Ascending aorta (tissue), 2 donors: ENCODE measurements at places on chromosomes 2 and 18.

- no peaks in the 10 kb centered on the region for H3K27me3 ChIP-seq
- H3K4me3 ChIP-seq, result no peak overlapping the region
- H3K4me1 ChIP-seq, result peaks cover 10% of the 10 kb centered on the region
- DNase-seq, result no peak
- H3K27ac ChIP-seq, result no peak overlapping the region
These were observed 477.6 kb downstream of the PARD3B start for GRCh38 chr2:205022841-205023240.

DNA sequence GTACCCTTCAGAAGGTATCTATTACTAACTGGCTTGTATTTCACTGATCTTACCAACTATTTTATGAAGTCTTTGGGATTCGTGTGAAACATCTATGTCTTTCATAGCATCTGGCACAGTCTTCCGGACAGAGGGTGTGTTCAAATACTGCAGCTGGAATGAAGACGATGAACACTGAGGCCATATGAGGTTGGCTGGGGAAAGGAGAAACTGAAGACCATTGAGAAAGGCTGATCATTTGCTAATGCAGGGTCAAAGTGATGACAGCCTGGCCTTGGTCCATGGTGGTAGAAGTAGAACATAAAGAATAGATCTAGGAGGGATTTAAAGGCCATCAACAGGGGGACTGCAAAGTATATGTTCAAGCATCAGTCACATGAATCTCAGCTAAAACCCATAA lies 132.7 kb downstream of the CCBE1 start:
- H3K27me3 ChIP-seq, result no peaks in the 10 kb centered on the region
- no peak for DNase-seq
- H3K4me3 ChIP-seq, result no peak overlapping the region
- no peaks in the 10 kb centered on the region for H3K4me1 ChIP-seq
- no peak overlapping the region for H3K27ac ChIP-seq

DNA sequence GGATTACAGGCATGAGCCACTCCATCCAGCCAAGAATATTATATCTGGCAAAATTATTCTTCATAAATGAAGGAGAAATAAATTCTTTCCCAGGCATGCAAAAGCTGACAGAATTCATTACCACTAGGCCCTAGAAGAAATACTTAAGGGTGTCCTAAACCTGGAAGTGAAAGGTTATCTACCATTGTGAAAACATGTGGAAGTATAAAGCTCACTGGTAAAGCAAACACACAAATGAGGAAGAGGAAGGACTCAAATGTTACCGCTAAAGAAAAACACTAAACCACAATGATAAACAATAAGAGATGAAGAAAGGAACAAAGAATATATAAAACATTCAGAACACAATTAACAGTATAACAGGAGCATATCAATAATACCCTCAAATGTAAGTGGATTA lies 171.8 kb downstream of the CAMKMT start:
- no peak overlapping the region for H3K27ac ChIP-seq
- no peak overlapping the region for H3K4me3 ChIP-seq
- H3K36me3 ChIP-seq, result no peaks in the 10 kb centered on the region
- no peaks in the 10 kb centered on the region for H3K4me1 ChIP-seq

DNA sequence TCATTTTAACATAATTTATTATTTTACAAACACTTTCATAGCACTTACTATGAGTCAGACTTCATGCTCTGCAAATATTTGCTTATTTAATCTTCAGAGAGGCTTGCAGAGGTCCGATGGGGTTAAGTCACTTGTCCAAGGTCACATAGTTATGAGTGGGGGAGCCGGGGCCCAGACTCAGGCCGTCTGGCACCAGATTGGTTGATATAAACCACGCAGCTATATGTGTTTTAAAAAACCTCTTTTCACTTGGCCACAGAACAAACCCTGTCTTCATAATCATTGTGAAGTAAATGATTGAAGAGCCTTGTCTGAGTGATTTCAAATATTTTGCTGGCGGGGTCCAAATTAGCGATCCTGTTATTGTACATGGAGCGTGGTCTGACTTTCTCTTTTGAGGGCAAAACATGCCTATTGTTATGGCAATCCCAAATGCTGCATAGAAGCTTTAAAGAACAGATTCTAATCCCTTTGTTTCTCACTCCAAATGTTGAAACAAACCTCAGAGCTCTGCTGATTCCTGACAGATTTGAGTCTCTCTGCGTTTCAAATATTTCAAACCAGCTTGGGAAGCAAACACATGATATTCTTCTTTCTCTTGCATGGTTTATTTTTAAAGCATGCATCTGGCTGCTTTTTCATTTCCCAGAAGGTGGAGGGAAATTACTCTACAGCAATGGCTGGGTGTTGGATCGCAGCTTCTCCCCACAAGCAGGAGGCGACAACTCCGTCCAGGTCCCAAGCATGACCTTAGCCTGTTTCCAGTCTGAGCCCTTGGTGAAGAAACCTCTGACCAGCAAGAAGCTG lies 142.4 kb downstream of the DDX1 start:
- H3K27me3 ChIP-seq, result no peaks in the 10 kb centered on the region
- peaks cover 30% of the 10 kb centered on the region for H3K4me1 ChIP-seq
- H3K36me3 ChIP-seq, result no peaks in the 10 kb centered on the region
- no peak for DNase-seq
- H3K4me3 ChIP-seq, result peak overlapping the region; percentile 40
- peak overlapping the region; percentile 6 for H3K27ac ChIP-seq

DNA sequence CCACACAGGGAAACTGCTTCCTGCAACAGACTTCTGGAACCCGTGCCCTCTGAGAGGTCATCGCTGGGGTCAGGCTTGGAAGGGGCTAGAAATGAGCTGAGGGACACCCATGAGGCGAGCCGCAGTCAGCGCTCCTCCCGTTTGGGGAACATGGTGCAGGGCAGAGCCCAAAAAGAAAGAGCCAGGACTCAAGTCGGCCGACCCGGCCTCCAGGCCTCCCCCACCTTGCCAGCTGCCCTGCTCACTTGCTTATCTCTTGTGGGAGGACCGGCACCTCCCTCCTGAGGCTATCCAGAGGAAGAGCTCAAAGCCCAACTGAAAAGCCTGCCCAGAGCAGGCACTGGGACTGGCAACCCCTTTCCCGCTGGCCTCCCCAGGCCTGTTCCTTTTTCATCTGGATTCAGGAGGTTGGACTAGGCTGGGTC lies 43.6 kb downstream of the SCTR start:
- H3K27me3 ChIP-seq, result no peaks in the 10 kb centered on the region
- peaks cover 33% of the 10 kb centered on the region for H3K4me1 ChIP-seq
- no peak overlapping the region for H3K27ac ChIP-seq
- DNase-seq, result peak; percentile 54

- peak within 1 kb of the TSS; percentile 94 for H3K27ac ChIP-seq
- no peaks in the 10 kb centered on the region for H3K27me3 ChIP-seq
- H3K4me1 ChIP-seq, result peaks cover 31% of the 10 kb centered on the region
- peak; percentile 100 for DNase-seq
These were observed at the start of gene WBP1 for GRCh38 chr2:74458132-74458937. Gene WBP1, plus strand, starts transcription at chr2:74458438. Its CDS starts 165 bp downstream, at chr2:74458603.

- no peaks in the 10 kb centered on the region for H3K27me3 ChIP-seq
- no peak for DNase-seq
- H3K36me3 ChIP-seq, result no peaks in the 10 kb centered on the region
- H3K4me3 ChIP-seq, result no peak overlapping the region
- no peaks in the 10 kb centered on the region for H3K4me1 ChIP-seq
These were observed 14.3 kb downstream of the SPTBN1 start for GRCh38 chr2:54470266-54470938.

GRCh38 chr2:25129901-25130520 lies 38.4 kb downstream of the POMC start:
- H3K4me1 ChIP-seq, result no peaks in the 10 kb centered on the region
- no peak overlapping the region for H3K27ac ChIP-seq
- H3K36me3 ChIP-seq, result no peaks in the 10 kb centered on the region
- no peaks in the 10 kb centered on the region for H3K27me3 ChIP-seq
- no peak for DNase-seq
- no peak overlapping the region for H3K4me3 ChIP-seq

DNA sequence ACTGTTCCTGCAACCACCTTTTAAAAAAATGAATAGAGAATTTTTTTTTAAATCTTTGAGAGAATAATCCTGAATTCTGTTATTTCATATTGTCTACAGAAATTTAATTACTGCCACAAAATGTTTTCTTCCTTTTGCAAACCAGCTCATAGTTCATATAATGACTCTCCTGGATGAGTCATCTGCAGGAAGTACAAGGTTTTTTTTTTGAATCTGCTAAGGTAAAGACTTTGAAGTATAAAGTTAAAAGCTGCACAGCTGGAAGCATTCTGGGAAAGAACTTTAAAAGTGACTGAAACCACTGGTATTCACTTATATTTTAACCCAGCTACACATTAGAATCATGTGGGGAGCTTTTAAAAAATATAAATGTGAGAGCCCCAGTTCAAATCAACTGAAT lies 25.4 kb downstream of the SESTD1 start:
- no peak overlapping the region for H3K27ac ChIP-seq
- no peak for DNase-seq
- H3K36me3 ChIP-seq, result no peaks in the 10 kb centered on the region
- no peaks in the 10 kb centered on the region for H3K27me3 ChIP-seq
- H3K4me3 ChIP-seq, result no peak overlapping the region
- peaks cover 6% of the 10 kb centered on the region for H3K4me1 ChIP-seq

DNA sequence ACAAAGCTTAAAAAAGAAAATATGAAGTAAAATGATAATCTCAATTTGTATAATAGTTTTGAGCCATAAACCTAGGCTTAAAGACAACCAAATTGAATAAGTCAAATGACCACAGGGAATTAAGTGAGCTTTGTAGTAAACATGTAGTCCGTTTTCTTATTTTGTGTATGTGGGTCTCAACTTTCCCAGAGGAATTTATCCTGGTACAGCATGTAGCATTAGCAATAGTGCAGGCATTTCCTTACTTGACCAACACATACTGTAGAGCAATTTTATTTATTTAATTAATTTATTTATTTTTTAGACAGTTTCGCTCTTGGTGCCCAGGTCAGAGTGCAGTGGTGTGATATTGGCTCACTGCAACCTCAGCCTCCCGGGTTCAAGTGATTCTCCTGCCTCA lies 37.5 kb upstream of the MTCL1 start:
- no peak overlapping the region for H3K27ac ChIP-seq
- DNase-seq, result no peak
- no peaks in the 10 kb centered on the region for H3K36me3 ChIP-seq
- no peaks in the 10 kb centered on the region for H3K27me3 ChIP-seq
- no peaks in the 10 kb centered on the region for H3K4me1 ChIP-seq
- H3K4me3 ChIP-seq, result no peak overlapping the region

GRCh38 chr2:64606479-64607363 lies 47.0 kb downstream of the SERTAD2 start:
- no peaks in the 10 kb centered on the region for H3K36me3 ChIP-seq
- peaks cover 6% of the 10 kb centered on the region for H3K4me1 ChIP-seq
- no peaks in the 10 kb centered on the region for H3K27me3 ChIP-seq

DNA sequence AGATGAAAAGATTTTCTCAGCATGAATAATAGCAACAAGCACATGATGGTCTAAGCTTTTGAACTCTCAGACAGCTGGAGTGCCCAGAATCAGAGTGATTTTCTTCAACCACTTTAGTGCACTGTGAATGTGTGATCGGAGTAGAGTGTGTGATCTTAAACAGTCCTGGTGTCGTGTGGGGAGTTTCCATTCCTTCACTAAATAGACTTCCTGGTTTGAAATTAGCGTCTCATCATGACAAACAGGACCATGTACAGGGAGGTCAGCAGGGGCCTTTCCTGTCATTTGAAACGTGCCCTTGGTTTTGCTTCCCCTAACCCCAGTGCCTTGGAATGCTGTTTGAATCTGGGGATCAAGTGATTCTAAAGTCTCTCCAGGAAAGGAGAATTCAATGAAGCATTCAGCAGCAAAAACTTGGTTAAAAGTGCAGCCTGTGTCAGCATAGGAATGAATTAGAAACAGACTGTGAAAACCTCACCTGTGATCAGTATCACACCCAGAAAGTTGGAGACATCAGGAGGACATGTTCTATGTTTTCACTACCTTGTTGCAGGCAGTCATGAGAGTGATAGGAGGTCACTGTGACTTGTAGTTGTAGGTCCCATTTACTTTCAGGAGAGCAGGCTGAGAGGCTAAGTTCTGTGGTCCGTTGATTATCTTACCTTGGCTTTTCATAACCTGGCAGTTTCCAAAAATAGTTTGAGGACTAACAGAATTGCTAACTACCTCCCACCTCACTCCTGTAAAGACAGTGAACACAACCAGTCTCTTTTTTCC lies 400.3 kb downstream of the MTX2 start:
- no peaks in the 10 kb centered on the region for H3K36me3 ChIP-seq
- no peak overlapping the region for H3K4me3 ChIP-seq
- no peaks in the 10 kb centered on the region for H3K27me3 ChIP-seq
- no peaks in the 10 kb centered on the region for H3K4me1 ChIP-seq
- peak overlapping the region; percentile 44 for H3K27ac ChIP-seq

DNA sequence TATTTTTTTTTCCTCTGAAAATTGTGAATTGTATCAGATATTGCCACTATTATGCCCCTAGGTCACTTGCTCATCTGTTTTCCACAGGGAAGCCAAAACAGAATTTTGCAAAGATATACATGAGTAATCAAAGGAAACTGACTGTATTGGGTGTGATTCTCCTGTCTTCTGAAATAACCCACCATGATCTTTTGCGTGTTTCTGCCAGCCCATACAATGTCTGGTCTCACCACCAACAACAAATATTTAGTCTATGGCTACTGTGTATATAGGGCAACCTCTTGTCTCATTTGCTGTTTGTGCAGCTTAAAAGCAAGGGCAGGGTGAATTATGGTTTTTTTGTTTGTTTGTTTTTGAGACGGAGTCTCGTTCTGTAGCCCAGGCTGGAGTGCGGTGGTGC lies 26.5 kb downstream of the EPAS1 start:
- no peak for DNase-seq
- no peak overlapping the region for H3K4me3 ChIP-seq
- no peaks in the 10 kb centered on the region for H3K36me3 ChIP-seq
- no peak overlapping the region for H3K27ac ChIP-seq

- DNase-seq, result no peak
- no peak overlapping the region for H3K27ac ChIP-seq
- H3K4me3 ChIP-seq, result no peak overlapping the region
- H3K36me3 ChIP-seq, result no peaks in the 10 kb centered on the region
These were observed 50.6 kb downstream of the CD8B2 start for GRCh38 chr2:106537791-106538191.

- peaks cover 10% of the 10 kb centered on the region for H3K4me1 ChIP-seq
- peak; percentile 3 for DNase-seq
- no peaks in the 10 kb centered on the region for H3K36me3 ChIP-seq
- H3K4me3 ChIP-seq, result no peak overlapping the region
- no peak overlapping the region for H3K27ac ChIP-seq
- no peaks in the 10 kb centered on the region for H3K27me3 ChIP-seq
These were observed 16.1 kb downstream of the MBP start for GRCh38 chr18:77116201-77117080.
